ENCODE measurements at places on chromosomes 4 and X. TPM values are rescaled to one million over a fixed set of nuclear protein-coding genes. Genes with fewer than 3 reads are reported as not detected.

DNA sequence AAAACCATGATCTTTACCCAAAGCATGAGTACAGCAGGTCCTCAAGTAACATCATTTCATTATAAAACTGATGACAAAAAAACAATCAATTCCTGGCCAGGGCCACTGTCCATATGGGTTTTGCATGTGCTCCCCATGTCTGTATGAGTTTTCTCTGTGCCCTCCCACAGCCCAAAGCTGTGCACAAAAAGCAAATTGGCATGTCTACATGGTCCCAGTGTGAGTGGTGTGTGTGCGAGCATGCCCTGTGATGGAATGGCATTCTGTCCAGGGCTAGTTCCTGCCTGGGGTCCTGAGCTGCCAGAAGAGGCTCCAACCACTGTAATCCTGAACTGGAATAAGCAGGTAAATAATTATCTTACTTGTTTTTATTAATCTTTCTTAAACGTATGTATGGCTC, 28.4 kb downstream of the SMARCA1 start:
- H3K27ac ChIP-seq: no peak overlapping the region
- H3K4me1 ChIP-seq: no peaks in the 10 kb centered on the region
- no peaks in the 10 kb centered on the region for H3K27me3 ChIP-seq
- no peak overlapping the region for H3K4me3 ChIP-seq
- H3K36me3 ChIP-seq: no peaks in the 10 kb centered on the region
- DNase-seq: no peak

GRCh38 chr4:77854431-77855111, 8.1 kb upstream of the MRPL1 start:
- no peak overlapping the region for H3K4me3 ChIP-seq
- H3K36me3 ChIP-seq: no peaks in the 10 kb centered on the region
- DNase-seq: no peak
- no peaks in the 10 kb centered on the region for H3K4me1 ChIP-seq

DNA sequence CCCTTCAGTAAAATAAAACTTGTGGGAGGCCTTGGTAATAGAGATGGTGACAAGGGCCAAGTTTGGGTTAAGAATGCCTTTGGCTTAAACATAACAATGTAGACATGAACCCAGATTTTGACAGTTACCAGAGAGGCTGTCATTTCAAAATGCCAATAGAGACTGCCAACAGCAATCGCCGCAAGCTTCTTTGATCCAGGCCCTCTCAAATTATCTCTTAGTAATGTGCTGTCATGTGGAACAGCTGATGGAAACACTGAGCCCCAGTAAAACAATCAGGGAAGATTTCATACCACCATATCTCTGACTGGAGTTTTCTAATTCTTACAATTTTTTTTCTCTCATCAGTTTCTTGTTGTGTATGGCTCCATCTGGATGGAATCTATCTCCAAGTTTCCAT, 80.5 kb downstream of the ZNF330 start:
- no peaks in the 10 kb centered on the region for H3K27me3 ChIP-seq
- H3K4me3 ChIP-seq: no peak overlapping the region
- H3K4me1 ChIP-seq: no peaks in the 10 kb centered on the region

DNA sequence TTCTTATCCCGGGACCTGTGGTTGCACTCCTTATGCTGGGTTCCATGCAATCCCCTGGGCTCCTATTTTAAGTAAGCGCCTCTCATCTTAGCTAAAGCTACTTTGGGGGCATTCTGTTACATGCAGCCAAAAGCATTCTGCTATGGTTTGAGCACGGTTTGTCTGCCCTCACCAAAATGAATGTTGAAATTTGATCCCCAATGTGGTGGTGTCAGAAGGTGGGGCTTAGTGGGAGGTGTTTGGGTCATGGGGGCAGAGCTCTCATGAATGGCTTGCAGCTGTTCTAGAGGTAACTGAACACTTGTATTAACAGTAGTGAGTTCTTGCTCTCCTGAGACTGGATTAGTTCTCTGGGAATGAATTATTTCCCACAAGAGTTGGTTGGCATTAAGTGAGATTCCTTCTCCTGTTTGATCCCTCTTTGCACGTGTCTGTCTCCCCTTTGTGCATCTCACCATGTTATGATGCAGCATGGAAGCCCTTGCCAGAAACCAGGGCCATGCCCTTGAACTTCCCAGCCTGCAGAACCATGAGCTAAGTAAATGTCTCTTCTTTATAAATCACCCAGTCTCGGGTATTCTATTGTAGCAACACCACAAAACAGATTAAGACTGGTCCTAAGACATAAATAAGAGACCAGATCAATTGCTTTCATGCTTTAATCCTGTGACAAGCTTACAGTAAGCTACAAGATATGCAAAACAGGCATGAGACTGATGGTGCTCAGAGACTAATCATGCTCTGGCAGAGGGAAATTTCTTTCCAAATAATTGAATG, 141.8 kb downstream of the TSPAN5 start:
- no peak overlapping the region for H3K4me3 ChIP-seq
- H3K4me1 ChIP-seq: no peaks in the 10 kb centered on the region
- H3K27me3 ChIP-seq: no peaks in the 10 kb centered on the region
- DNase-seq: no peak
- H3K27ac ChIP-seq: no peak overlapping the region

DNA sequence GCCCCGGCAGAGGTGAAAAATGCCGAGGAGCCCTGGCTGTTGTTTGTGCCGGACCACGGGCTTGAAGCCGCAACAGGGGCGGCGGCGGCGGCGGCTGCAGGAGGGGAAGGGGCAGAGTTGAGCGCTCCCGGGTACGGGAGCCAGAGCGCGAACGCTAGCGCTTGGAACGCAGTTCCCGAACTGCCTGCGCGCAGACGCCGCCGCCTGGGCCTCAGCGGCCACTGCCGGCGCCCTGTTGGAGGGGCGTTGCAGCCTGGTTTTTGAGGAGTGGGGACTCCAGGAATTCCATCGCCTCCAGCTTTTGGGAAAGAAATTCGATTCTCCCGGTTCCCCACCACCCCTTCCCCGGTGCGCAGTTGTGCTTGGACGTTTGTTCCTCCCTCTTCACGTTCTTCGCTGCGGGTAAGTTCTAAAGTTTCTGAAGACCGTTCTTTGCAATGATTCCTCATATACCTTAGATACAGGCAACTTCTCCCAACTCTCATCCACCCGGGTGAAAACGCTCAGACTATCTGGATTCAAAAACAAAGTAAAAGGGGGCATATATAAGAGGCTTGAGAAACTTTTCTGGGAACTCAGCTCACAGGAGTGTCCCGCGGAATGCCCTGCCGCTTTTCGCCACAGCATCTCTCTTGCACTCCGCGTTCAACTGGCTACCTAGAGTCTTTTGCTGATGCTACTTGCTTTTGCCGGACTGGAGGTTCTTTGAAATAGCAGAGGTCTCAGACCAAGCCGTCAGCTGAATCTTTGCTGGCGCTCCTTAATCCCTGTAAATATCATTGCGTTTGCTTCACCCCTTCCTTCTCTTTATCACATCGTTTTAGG, 1.0 kb downstream of the FAT4 start:
- H3K27ac ChIP-seq: no peak overlapping the region
- H3K4me1 ChIP-seq: no peaks in the 10 kb centered on the region
- H3K36me3 ChIP-seq: no peaks in the 10 kb centered on the region
- peak overlapping the region; percentile 83 for H3K4me3 ChIP-seq

- no peak for DNase-seq
- no peak overlapping the region for H3K27ac ChIP-seq
- no peaks in the 10 kb centered on the region for H3K27me3 ChIP-seq
- no peaks in the 10 kb centered on the region for H3K4me1 ChIP-seq
- no peak overlapping the region for H3K4me3 ChIP-seq
Observed at GRCh38 chr4:124694946-124695598, 17.5 kb downstream of the ANKRD50 start.

- H3K4me1 ChIP-seq: no peaks in the 10 kb centered on the region
- no peak overlapping the region for H3K4me3 ChIP-seq
- no peak overlapping the region for H3K27ac ChIP-seq
- no peaks in the 10 kb centered on the region for H3K36me3 ChIP-seq
- no peaks in the 10 kb centered on the region for H3K27me3 ChIP-seq
Observed at GRCh38 chr4:99648321-99648720, 9.3 kb downstream of the C4orf54 start.

GRCh38 chrX:109818976-109819375, 85.9 kb upstream of the ACSL4 start:
- H3K27me3 ChIP-seq: no peaks in the 10 kb centered on the region
- no peaks in the 10 kb centered on the region for H3K36me3 ChIP-seq
- no peak overlapping the region for H3K4me3 ChIP-seq
- H3K27ac ChIP-seq: no peak overlapping the region
- no peaks in the 10 kb centered on the region for H3K4me1 ChIP-seq
- no peak for DNase-seq

DNA sequence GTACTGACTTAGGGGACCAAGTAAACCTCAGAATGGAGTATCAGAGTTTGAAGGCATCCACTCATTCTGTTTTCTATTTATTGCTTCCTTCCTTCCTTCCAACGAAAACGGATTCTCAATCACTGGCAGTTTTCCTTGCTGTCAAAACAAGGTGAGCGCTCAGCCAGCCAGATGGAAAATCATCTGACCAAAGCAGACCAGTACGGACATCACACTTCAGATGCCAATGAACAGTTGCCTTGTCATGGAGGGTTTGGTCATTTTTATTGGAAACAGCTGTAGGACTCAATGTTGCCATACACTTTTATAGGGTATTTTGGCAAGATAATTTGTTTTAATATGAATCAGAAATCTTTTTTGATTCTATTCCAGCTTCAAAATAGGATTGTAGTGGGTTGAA, 16.6 kb downstream of the GEMIN8 start:
- no peaks in the 10 kb centered on the region for H3K27me3 ChIP-seq
- no peak overlapping the region for H3K27ac ChIP-seq
- DNase-seq: no peak
- H3K4me3 ChIP-seq: no peak overlapping the region

DNA sequence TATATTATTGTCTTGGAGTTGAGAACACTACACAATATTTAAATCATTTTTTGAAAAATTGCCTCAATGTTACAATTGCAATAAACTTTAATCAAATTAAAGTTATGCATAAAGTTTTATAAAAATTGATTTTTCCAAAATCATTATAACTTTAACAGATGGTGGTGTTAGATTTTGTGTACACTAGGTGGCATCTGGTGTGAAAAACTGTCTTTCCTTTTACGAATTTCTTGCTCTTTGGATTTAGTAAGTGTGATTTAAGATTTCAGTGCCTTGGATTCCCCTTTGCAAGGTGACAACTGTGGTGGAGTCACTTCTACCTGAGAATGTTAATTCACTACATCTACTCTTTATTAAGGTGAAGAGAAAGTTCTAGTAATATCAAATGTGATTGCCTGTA, 91.6 kb downstream of the AREG start:
- peaks cover 13% of the 10 kb centered on the region for H3K4me1 ChIP-seq
- no peak overlapping the region for H3K4me3 ChIP-seq
- no peak for DNase-seq
- H3K36me3 ChIP-seq: no peaks in the 10 kb centered on the region

DNA sequence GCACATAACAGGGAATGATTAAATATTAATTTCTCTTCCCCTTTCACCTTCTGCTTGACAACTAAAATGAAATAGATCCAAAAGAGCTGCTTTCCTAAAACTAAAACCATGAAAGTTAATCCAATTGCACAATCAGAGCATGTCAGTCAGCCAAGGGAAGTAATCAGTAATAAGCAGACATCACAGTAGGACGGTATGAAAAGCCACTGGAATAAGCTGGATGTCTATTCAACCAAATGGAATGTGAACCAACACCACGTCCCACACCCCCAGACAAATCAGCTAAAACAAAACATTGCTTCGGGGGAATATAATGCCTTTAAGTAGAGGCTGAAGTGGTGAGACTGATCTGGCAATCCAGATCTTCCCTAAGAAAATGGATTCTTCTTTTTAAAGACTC, 859.4 kb upstream of the FTHL17 start:
- no peak for DNase-seq
- H3K4me1 ChIP-seq: no peaks in the 10 kb centered on the region
- no peak overlapping the region for H3K27ac ChIP-seq
- no peaks in the 10 kb centered on the region for H3K36me3 ChIP-seq

GRCh38 chr4:7842384-7843279, 97.0 kb downstream of the AFAP1 start:
- H3K27ac ChIP-seq: no peak overlapping the region
- H3K27me3 ChIP-seq: no peaks in the 10 kb centered on the region
- no peaks in the 10 kb centered on the region for H3K36me3 ChIP-seq
- DNase-seq: no peak

DNA sequence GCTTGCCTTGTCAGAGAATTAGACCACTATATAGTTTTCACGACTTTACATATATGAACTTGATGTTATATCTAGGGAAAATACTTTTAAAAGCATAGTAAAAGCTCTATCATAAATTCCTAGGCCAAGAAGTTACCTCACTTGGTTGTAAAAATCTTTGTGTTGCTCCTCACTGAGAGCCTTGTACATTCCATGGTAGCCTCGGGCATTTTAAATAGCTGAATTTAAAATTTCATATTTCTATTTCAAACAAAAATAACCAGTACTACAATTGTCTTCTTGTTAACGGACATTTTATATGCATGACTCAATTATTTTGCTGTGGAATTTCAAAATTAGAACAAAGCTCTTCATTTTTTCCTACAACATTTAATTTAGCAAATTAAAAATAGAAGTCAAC, 107.6 kb downstream of the MID1 start:
- H3K27ac ChIP-seq: no peak overlapping the region
- no peaks in the 10 kb centered on the region for H3K4me1 ChIP-seq
- DNase-seq: no peak
- H3K36me3 ChIP-seq: no peaks in the 10 kb centered on the region

DNA sequence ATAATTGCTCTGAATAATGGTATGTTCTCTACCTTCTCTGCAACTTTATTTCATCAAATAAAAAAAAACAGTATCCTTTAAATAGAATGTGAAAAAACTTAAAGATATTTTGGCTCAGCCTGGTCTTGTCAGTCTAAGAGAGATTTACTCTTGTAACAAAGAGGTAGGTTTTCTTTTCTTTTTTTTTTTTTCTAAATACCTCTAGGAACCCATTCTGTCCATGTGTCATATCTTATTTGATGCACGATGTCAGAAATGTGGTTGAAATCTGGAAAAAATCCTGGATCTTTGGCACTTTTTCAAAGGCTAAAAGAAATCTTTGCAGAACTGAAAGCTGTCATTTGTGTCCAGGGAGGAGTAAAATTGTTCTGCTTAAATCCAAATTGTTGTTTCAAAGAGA, 17.3 kb upstream of the FGF5 start:
- H3K4me1 ChIP-seq: no peaks in the 10 kb centered on the region
- H3K27ac ChIP-seq: no peak overlapping the region
- H3K36me3 ChIP-seq: no peaks in the 10 kb centered on the region
- no peaks in the 10 kb centered on the region for H3K27me3 ChIP-seq
- H3K4me3 ChIP-seq: no peak overlapping the region
- no peak for DNase-seq

The PROM1 gene
- total RNA-seq: 51.6 TPM

The ELF4 gene
- 4.6 TPM for total RNA-seq

The AKAP4 gene
- not detected for total RNA-seq

The SLC9A7 gene
- total RNA-seq: 6.8 TPM

Measured in pancreas (tissue), 10 donors.